Epithelial cell of proximal tubule (primary cell): ENCODE measurements at places on chromosomes 7 and 10. TPM values are rescaled to one million over a fixed set of nuclear protein-coding genes. Genes with fewer than 3 reads are reported as not detected.

DNA sequence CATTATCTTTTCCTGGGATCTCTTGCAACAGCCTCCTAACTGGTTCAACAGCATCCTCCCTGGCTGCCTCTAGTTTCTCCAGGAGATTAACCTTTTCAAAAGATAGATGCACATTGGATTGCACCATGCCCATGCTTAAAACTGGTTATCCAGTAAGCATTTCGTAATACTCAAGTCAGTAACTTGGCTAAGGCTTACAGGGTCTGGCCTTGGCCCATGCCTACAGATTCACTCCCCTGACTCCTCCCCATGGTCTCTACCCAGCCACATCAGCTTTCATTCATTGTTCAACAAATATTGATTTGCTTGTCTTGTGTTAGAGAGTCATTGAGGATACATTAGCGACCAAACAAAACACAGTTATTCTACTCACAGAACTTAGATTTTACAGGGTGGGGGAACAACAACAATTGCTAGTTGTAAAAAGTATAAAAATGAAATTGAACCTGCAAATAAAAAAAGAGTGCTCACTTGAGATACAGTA, 1.8 kb upstream of the KIF20B start:
- no peak for DNase-seq

DNA sequence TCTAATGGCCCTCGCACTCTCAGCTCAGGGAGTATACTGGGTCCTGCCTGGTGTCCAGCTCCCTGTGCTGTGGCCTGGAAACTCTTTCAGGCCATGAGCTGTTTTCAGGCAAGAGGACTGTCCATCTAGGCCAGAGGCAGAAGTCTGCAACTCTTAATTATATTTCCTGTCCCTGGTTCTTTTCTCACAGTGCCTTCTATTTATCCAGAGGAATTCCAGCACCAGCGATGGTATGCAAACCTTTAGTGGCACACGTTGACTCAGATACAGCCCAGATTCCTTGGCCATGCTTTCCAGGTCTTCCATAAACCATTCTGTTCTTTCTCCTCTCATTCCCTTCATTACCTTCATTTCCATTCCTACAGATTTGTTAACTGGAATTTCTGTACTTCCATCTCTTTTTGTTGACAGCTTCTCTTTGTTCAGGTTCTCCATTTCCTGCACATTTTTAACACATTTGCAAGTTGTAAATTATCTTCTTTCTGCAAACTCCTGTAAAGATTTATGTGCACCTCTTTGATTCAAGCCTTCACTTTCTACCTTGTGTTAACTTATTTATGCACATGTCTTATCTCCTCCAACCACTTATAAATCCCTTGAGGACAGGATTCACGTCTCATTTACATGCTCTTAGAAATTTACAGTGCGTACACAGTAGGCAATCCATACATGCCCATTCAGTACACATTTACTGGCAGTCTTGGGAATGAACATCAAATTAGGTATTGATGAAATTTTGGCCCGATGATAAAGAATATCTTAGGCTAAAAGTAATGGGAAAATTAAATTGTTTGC, 172.1 kb downstream of the CELF2 start:
- no peak for DNase-seq

DNA sequence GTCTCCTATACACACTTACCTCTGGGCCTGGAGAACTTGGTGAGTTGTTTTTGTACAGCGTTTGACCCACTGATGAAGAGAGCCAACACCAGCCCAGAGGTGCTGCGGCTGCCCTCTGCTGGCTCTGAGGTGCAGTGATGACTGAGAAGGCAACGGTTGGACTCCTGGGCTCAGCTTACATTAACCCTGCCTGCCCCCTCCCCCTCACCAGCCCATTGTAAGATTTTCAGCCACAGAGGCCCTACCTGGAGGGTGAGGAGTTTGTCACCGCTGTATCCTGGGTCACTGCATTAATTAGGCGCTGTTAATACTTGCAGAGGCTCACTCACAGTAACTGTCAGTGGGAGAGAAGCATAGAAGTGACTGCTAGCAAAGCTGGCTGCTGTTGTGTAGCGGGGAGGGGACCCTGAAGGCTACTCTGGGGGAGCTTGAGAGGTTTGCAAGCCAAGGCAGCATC, 19.0 kb upstream of the ANKRD2 start:
- DNase-seq = no peak

SLC16A9 gene
- total RNA-seq = 2.9 and 3.5 TPM in 2 replicates

DNA sequence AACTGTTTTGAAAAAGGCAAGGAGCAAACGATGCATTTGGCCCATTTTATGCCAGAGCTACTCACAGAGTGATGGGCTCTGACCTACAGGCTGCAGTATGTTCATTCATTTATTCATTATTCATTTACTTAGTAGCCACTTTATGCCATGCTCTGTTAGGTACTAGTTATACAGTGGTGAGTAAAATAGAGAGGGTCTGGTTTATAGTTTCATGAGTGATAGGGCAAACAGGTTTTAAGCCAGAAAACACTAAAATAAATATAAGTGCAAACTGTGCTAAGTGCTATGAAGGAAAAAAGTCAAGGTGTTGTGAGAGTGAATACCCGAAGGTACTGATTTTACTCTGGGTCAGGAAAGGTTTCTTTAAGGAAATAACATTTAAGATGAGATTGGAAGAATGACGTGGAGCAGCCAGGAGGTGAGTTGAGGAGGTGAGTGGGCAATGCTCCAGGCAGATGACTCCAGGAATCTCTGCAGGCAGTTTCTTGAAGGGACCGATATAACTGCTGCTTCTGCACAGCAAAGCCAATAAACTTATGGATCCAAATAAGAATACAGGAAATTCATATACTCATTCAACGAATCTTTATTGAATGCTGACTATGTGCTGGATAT, 56.9 kb upstream of the FAM133B start:
- peak; percentile 85 for DNase-seq

DNA sequence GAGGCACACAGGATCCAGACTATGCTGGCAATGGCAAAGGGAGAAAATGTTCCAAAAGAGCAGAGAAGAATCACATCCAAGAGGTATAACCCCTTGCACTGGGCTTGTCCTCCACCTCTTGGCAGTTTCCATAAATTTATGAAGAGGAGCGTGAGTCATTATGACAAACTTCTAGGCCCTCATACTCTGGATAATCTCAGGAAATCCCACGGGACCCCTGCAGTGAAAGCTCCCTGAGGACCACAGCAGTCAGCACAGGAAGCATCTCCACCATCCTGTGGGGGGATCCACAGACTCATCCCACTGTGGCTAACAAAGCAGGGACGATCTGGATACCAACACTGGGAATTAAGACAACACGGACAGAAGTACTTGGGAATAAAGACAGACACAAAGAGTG, 30.3 kb upstream of the GPAM start:
- no peak for DNase-seq

GRCh38 chr7:70812511-70812910, 319.4 kb upstream of the GALNT17 start:
- no peak for DNase-seq

DNA sequence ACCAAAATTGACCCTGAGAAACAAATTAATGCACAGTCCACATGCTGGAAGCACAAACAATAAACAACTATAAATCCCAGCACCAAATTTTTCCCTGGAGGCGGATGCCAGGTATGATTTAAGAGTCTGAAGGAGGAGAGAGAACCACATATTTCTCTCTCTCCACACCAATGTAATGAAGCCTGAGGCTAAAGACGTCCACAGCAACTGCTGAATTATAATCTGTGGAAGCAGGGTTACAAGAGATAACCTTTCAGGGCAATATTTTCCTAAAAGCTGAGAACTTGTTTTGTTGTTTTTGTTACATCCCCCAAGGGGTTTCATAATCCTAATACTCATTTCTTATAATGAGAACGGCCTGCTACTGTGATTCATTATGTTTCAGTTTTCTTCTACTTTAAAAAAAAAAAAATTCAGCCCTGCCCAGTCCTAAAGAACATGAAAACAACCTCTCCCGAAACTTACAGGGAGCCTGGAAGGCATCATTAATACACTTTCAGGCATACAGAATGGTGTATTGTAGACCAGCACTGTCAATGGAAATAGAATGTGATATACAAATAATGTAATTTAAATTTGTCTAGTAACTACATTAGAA, 48.5 kb upstream of the ABLIM1 start:
- no peak for DNase-seq

ANKMY2 gene
- total RNA-seq = 12.9 and 13.2 TPM in 2 replicates

- DNase-seq = no peak
Observed at GRCh38 chr10:78776756-78777155, 292.0 kb upstream of the ZMIZ1 start.

- no peak for DNase-seq
Observed at GRCh38 chr7:143419880-143420279, 11.2 kb upstream of the EPHA1 start.

DNA sequence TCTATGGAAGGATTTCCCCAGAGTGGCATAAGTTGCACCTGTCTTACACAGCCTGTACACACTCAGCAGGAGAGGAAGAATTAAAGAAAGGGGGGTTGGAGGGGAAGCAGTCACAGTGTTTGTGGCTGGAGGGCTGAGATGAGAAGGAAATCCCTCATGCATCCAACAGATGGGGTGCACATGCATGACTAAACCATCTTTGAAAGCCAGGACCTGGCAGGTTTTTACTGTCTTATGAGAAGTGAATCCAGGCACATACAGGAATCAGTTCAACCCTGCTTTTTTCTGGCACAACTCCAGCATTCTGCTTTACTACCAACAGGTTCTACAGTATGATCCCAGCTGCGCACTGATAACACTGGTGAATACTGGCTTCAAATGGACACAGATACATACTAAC, 107.7 kb downstream of the CACNA2D1 start:
- no peak for DNase-seq

GRCh38 chr10:8327140-8327423, 272.6 kb downstream of the GATA3 start:
- no peak for DNase-seq

DNA sequence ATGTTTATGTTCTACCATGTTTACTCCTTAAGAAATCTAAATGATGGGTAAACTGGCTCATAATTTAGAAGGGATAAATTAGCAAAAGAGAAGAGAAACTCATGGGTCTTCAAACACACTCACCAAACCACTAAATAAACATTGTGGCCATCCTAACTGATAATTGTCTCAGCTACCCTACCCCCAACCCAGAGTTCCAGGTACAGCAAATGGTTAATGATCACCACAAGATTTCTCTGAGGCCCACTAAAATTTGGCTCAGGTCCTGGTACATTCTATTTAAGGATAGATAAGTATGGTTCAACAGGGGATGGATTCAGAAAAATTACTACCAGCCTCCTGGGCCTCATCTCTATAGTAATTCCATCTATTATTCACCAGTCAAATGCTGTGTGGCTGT, 21.4 kb downstream of the SLC25A13 start:
- DNase-seq = no peak

- no peak for DNase-seq
Observed at GRCh38 chr7:35253460-35253709, 515 bp downstream of the TBX20 start.

- DNase-seq = no peak
Observed at GRCh38 chr10:16566202-16566805, 44.6 kb upstream of the C1QL3 start.

WNT8B gene
- total RNA-seq = not detected in 2 replicates

SPDYE6 gene
- not detected in 2 replicates for total RNA-seq

DNA sequence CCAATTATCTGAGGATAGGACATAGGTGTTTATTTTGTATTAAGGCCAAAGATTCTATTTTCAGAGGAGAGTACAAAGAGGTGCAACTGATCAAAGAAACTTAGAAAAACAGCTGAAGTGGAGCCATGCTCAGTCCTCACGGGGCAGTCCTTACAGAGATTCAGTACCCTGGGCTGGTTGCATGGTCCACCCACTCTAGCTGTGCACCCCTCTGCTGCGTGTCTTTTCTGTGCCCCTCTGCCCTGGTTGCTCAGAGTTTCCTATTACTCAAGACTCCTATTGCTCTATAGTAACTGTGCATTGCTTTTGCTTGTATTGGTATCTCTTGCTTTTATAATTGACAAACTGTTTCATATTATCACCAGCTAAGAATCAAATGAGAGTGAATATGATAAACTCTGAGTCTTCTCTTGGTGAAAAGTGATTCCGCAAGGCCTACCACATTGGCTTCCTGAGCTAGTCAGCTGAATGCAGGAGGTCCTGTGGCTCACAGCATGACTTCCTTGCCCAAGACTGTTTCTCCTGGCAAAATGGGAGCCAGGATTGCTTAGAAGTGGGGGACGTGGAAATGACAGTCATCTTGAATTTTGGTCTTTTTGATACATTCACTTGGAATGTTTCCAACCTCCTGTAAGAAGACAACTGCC, 137.0 kb downstream of the GLCCI1 start:
- no peak for DNase-seq

- DNase-seq = no peak
Observed at GRCh38 chr10:71696628-71697326, 22.8 kb downstream of the C10orf105 start.

DNA sequence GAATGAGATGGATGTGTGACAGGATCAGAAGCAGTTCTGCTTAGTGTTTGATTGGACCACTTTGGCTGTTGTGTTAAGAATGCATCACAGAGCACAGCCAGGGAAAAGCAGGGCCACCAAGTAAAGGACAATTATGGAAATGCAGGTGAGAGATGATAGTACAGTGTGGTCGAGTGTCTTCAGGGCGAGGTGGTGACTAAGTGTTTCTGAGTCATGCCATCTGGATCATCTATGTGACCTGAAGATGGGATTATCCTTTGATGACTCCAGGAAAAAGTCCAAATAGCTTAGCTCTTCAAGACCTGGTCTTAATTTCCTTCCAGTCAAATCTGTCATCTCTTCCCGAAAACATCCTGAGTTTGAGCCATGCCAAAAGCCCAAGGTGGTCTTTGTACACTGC, 523.2 kb upstream of the IGFBP3 start:
- no peak for DNase-seq

- DNase-seq = no peak
Observed at GRCh38 chr7:134351424-134351823, 34.7 kb upstream of the SLC35B4 start.
